ENCODE measurements at places on chromosomes 7 and 10.
A peak's percentile ranks its signal among the peaks of the same experiment; 100 is the strongest.

- no peak for DNase-seq
Observed at GRCh38 chr7:124033807-124034753, 1.2 kb upstream of the TMEM229A start.

- DNase-seq: no peak
Observed at GRCh38 chr7:53062796-53063195, 27.4 kb downstream of the POM121L12 start.

DNA sequence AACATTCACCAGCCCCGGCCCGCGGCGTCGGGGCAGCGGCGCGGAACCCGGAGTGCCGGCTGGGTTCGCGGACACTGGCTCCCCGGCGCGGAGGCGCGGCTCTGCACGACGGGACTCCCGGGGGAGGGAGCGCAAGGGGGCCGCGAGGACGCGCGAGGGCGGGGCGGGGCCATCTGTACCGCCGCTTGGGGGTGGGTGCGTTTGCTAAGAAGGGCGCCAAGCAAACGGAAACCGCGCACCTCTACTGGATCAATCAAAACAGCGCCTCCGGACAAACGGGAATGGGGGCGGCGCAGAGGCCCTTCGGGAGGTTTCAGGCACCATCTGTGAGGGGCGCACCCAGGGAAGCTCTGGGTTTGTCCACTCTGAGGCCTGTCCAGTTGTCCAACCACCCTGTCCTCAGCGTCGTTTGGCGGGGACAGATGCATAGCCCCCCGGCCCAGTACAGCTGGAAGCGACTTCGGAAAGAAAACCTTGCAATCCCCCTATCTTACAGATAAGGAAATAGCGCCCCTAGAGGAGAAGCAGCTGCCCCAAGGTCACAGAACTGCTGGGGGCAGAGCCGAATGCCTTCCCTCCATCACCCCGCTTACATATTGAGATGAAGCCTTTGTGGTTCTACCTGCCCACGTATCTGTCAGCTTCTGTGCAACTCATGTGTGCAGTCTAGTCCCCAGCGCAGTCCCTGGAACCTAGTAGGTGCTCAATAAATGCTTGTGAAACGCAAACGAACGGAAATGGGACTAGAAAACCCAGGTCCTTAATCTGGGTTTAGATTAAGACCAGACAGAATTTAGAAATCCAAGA, 10.7 kb upstream of the SLIT1 start:
- DNase-seq: no peak

DNA sequence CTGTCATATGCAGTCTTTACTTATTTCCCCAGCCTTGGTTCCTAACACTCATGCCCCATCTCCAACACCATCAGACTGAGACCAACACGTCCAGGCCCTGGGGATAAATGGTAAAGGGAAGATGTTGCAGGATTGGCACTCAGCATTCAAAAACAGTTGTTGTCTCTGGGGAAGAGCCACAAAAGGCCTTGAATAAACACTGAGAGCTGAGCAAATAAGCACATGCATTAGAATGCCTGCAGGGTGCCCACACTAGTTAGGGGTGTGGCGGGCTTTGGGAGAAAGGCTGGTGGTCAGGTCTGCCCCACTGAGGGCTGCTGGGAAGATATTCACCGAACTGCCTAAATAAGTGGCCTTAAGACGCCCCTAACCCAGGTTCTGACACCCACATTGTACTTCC, 391.0 kb downstream of the GFRA1 start:
- DNase-seq: no peak

- no peak for DNase-seq
Observed at GRCh38 chr7:6652446-6653011, 15.4 kb downstream of the ZNF316 start.

- DNase-seq: peak; percentile 83
Observed at GRCh38 chr7:107890962-107891635, at the start of gene DLD. TSS of gene DLD (plus strand) at chr7:107891183. CDS start at chr7:107891251, 68 bp downstream.

- DNase-seq: no peak
Observed at GRCh38 chr10:130635528-130635927, 499.3 kb downstream of the GLRX3 start.

DNA sequence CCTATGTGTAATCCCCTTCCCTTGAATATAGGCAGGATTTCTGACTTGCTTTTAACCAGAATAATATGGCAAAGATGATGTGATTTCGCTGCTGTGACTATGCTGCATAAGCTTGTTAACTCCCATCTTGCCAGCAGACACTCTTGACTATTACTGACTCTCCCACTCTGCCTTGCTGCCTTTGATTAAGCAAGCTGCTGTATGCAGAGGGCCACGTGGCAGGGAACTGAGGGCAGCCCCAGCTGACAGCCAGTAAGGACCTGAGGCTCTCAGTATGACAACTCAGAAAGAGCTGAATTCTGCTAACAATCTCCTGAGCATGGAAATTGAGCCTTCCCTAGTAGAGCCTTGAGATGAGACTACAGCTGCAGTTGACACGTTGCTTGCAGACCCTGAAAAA, 279.4 kb upstream of the CACNA2D1 start:
- no peak for DNase-seq

- DNase-seq: peak; percentile 8
Observed at GRCh38 chr7:95421000-95421846, 13.6 kb downstream of the PON2 start.

GRCh38 chr10:6788231-6788630, 208.2 kb upstream of the PRKCQ start:
- DNase-seq: no peak

- no peak for DNase-seq
Observed at GRCh38 chr7:149717481-149717880, 55.9 kb downstream of the ZNF467 start.

DNA sequence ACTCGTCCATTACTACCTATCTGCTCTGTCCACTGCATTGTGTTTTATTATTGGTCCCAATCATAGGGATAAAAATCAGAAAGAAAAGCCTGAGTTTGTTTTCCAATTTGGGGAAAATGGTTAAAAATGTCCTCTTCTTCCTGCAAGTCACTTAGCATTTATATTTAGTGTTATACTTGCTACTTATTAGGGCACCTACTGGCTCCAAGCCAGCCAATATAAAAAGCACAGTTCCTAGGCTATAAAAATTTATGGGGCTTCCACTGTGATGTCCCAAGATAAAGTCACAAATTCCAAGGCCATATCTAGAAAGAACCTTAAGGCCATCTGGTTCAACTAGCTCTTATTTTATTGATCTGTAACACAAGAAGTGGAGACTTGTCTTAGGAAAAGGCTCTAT, 3.2 kb downstream of the SLC35B4 start:
- no peak for DNase-seq

DNA sequence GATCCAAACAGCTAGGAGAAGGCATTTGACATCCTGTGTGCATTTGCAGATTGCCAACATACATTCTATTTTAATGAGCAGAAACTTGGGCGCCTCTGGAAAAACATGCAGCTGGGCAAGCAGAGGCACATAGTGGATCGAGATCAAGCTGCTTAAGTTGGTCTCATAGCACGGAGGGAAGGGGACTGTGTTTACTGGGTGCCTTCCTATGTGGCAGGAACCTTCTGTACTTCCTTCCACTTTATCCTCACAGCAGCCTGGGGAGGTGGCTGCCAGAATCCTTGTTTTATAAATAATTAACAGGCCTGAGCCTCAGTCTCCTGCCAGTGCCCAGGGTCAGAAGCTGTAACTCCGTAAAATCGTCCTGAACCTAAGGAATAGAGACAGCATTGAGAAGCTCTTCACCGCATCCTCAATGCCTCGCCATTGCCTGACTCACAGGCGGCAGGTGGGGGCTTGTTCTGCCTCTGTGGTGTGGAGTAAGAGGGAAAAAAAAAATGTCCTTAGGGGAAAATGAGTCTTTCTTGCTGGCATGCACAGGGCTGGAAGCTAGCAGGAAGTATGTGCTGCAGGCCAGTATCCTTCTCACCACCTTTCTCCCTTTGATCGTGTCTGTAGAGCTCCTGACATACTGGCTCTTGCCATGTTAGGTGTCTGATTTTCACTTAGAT, 6.2 kb downstream of the VWA2 start:
- DNase-seq: no peak

GRCh38 chr7:120023494-120024167, 249.3 kb upstream of the KCND2 start:
- DNase-seq: no peak

DNA sequence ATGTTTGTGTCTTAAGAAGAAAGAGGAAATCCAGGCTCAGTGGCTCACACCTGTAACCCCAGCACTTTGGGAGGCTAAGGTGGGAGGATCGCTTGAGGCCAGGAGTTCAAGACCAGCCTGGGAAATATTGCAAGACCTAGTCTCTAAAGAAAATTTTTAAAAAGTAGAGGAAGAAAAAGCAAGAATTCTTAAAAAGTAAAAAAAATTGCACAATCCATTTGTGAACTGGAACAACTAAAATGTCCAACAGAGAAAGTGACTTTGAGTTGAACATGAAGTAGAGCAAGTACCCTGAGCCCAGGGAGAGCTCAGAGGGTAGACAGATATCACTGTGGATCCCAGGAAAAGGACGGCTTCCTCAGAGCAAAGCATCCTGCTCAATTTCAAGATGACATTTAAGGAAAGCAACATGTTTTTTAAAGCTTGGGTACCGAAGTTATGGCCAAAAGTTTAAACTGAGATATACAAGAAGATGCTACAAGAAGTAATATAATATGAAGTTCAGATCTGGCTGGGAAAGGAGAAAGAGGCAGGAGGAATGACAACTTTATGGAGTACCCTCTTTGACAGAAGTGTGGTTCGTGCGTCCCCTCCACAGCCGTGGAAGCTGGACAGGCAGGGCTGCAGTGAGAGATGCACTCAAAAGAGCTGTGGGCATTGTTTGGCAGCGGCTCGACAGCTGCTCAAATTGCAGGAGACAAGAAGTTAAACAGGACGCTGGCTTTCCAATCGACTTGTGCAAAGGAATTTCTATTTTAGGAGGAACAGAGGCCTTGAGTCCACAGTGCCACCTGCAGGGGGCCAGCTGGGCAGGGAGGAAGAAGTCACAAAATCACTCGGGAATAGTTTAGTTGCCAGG, 201.3 kb downstream of the JCAD start:
- no peak for DNase-seq

DNA sequence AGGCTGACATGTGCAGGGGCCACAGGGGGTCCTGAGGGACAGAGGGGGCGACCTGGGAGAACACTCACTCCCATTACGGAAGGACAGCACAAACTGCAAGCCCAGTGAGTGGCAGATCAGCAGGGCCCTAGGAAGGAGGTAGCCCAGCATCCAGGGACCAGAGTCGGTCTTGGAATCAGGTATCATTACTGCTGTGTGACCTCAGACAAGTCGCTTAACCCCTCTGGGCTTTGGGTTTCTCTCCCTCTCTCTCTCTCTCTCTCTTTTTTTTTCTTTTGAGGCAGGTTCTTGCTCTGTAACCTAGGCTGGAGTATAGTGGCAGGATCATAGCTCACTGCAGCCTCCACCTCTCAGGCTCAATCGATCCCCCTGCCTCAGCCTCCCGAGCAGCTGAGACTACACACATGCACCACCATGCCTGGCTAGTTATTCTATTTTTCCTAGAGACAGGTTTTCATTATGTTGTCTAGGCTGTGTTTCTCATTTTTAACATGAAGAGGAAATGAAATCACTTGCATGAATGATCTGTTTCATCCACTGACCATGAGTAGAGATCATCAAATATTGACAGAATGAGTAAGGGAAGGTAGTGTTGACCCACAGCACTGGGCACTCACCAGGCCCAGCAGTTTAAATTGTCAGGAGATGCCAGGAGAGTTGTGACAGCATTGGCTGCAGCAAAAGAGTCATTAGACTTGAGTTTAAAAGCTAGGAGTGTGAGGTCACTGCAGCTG, 49.4 kb downstream of the BUB3 start:
- no peak for DNase-seq

DNA sequence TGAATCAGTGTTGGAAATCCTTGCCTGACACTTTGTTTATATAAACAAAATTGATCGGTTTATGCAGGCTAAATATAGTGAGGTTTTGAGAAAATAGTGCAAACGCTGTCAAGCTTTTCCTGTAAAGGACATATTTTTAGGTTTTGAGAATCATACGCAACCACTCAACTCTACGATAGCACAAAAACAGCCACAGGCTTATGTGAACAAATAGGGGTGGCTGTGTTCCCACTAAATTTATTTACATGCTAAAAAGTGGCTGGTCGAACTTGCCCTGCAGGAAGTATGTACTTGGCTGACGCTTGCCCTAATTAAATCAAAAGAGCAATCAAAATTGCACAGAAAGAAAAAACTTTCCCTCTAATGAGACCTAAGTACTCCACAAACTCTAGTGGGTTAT, 234.7 kb upstream of the CACNA2D1 start:
- DNase-seq: no peak

GRCh38 chr10:75994357-75995040, 563.1 kb downstream of the LRMDA start:
- DNase-seq: no peak

DNA sequence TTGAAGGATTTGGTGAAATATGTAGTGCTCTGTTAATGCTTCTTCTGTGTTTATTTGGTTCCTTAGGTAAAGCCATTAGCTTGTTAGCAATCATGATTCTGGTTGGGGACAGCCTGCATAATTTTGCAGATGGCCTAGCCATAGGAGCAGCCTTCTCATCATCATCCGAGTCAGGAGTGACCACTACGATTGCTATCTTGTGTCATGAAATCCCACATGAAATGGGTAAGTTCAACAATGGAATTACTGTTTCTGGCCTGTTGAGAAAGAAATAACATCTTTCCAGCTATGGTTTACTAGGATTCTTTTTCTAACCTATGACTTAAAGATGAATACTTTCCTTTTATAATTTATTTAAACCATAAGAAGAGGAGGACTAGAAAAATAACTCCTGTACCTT, 48.9 kb downstream of the SLC39A12 start:
- DNase-seq: no peak

DNA sequence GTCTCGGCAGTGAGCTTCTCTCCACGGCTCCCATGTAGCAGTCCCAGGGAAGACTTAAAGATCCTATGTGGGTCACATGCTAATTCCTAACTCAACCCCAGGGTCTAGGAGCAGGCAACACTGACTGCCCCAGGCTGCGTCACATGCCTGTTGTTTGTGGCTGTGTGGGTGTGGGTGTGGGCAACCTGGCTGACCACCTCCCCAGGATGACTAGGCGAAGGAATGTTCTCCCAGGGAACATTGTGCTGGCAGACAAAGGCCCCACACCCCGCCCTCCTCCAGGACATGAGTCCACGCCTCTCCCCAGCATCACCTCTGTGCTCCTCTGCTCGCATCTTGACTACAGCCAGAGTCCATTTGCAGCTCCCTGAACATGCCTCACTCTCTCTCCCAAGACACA, 30.3 kb downstream of the SLC29A3 start:
- no peak for DNase-seq

DNA sequence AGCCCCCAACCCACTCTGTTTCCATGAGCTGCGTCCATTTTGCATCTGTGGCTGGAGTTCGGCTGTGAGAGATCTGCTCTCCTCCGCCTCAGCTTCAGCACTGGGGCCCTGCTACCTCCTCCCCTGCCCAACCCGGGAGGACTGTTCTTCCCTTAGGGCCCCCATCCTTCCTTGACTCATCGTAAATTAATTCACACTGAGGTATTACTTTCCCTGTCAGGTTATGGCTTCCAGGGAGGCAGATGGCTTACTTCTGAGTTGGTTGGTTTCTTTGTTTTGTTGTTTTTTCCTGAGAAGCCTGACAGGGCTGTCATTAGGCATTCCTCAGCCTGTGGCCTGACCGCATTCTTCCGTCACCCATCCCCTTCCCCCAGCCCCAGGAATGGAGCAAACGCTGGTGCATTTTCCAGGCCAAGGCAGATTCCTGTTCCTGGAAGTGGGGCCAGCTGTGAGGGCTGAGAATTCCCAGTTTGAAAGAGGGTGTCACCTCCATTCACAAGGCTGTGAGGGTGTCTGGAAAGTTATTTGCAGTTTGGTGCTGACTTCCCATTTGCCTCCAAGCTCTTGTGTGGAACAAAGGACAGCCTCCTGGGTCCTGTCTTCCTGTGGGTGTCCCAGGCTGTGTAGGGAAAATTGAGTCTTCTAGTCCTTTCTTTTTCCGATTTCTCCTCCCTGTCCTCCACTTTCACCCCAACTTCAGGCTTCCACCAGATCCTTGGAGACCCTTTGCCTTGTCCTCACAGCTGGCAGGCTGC, 11.7 kb downstream of the CPA5 start:
- DNase-seq: no peak

Data from hypothalamus (tissue), 51 donors.